Left colon (tissue), 2 donors: ENCODE measurements at places on chromosomes 11 and 22.

DNA sequence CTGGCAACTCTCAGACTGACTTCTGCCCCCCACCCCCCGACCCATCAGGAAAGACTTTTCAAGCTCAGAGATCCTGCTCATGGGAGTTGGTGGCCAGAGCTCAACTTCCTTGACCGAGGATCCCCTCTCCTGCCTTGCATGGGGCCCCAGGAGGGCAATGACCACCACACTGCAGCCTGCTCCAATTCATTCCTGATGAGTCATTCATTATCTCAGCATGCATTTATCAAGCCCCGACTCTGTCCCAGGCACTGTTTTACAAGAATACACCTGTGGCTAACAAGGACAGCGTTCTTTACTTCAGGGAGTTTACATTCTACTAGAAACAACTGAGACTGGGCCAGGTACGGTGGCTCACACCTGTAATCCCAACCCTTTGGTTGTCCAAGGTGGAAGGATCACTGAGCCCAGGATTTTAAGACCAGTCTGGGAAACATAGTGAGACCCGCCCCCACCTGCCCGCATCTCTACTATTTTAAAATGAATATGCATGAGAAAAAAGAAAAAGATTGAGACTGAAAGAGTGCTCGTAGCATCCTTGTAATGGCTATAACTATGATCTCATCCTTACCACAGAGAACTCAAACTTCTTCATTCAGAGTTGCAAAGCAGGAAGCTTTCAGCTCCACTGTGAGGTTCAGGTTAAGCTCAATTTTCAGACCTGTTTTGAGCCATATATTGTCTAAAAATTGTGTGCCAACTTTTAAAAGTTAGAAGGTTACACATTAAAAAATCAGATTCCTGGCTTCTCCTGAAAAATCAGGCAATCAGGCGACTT, 60.4 kb downstream of the FEZ1 start:
- DNase-seq: no peak

- DNase-seq: no peak
Measured at GRCh38 chr22:27224485-27225374, 567.3 kb downstream of the MIAT start.

DNA sequence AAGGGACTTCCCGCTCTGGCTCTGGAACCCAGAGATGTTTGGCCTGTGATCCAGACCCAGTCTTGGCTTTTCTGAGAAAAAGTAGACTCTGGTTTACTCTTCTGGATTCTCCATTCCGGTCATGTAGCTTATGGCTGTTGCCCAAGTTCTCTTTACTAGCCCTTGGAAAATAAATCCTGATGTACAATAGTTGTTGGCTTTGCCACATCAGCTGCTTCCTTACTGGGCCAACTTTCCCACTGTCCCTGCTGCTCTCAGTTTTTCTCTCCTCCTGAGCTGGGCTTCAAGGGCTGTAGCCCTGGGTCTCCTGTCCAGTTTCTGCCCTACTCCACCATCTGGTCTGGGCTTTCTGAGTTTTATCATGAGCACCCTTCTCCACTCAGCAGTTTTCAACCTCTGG, 12.5 kb downstream of the PATZ1 start:
- no peak for DNase-seq

- DNase-seq: no peak
Measured at GRCh38 chr11:69664901-69665300, 10.3 kb downstream of the LTO1 start.

- DNase-seq: no peak
Measured at GRCh38 chr11:33635161-33635560, 65.5 kb downstream of the C11orf91 start.

- no peak for DNase-seq
Measured at GRCh38 chr11:113341388-113342165, 27.2 kb downstream of the TTC12 start.

DNA sequence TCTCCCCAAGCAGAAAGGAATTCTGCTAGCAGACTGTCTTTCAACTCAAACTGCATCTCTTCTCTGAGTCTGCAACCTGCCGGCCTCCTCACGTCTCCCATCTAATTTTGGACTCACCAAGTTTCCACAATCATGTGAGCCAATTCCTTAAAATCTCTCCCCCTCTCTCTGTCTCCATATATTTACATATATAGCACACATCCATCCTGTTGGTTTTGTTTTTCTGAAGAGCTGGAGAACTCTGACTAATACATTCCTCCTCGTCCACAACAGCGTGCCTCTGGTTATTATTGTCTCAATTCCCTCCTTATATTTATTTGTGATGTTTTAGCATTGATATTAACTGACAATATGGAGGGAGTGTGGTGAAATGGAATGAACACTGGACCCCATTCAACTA, 29.6 kb upstream of the FJX1 start:
- no peak for DNase-seq

GRCh38 chr11:65419772-65420481, 2.7 kb upstream of the NEAT1 start:
- DNase-seq: peak; percentile 90

GRCh38 chr11:1232883-1233321, 10.0 kb downstream of the MUC5B start:
- peak; percentile 29 for DNase-seq

GRCh38 chr22:31973739-31974138, 29.4 kb downstream of the YWHAH start:
- DNase-seq: peak; percentile 86

GRCh38 chr11:64814712-64815187, 4.4 kb upstream of the MEN1 start:
- DNase-seq: no peak

- DNase-seq: no peak
Measured at GRCh38 chr11:76768909-76769560, 14.1 kb upstream of the TSKU start.

DNA sequence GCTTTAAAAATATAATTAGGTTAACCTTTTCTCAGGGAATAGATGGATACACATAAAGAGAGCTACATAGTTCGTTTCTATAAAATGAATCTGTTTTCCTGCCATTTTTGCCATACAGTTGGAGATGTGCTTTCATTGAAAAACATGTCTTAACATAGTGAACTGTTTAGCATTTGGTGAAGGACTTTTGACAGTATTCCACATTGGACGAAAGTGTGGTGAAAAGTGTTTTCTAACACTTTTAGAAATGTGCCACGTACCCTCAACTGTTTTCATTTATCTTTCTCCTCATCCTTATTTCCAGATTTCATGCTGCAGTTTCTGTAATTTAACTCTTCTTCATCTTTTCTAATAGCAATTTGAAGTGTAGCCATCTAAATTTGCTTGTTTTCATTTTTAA, 249.1 kb upstream of the MTNR1B start:
- no peak for DNase-seq

DNA sequence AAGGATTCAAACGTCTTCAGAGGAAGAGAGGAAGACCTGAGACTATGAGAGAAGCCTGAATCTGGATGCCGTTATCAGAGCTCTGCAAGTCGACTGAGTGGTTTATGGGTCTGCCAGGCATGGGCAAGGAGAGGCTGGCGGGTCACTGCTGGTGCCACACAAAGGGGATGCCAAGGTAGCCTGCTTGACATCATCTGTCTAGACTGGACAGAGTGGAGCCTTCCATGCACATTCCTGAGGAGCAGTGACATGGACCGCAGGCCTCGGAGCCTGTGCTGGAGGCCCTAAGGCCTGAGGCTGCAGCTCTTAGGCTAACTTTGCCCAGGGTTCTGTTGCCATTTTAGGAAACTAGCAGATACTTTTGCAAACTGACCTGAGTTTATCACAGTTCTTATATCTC, 127.4 kb downstream of the WT1 start:
- no peak for DNase-seq

DNA sequence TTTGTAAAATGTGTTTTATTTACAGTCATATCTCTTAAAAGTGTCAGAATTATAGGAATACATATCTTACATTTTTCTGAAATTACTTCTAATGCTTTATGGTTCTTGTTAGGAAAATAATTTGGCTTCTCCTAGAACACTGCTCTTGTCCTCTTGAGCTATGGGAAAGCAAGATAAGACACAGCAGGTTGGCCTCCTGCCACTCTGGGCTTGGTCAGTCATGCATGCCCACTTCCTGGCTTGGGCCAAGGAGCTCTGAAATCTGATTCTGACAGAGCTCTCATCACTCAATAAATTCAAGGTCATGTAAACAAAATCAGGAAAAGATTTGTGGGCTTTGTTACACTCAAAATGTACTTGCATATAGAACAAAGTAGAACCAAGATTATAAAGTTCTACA, 1036.0 kb downstream of the OPCML start:
- DNase-seq: no peak

DNA sequence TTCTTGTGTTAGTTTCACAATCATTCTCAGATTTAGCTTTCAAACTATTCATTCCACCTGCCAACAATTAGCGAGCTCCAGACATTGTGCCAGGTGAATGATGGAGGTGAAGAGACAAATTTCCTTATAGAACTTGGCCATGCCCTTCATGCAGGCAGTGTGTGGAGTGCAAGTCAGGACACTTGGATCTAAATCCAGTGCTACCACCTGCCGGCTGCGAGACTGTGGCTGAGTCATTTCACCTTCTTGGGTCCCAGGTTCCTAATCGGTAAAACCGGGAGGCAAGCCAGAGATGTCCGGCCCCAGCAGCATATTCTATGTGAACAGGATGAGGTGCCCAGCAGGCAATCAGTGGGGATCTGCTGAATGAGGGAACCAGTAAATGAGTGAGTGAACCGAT, 18.6 kb upstream of the EHF start:
- peak; percentile 55 for DNase-seq

GRCh38 chr11:118886681-118887111, 3.0 kb downstream of the CXCR5 start:
- no peak for DNase-seq

DNA sequence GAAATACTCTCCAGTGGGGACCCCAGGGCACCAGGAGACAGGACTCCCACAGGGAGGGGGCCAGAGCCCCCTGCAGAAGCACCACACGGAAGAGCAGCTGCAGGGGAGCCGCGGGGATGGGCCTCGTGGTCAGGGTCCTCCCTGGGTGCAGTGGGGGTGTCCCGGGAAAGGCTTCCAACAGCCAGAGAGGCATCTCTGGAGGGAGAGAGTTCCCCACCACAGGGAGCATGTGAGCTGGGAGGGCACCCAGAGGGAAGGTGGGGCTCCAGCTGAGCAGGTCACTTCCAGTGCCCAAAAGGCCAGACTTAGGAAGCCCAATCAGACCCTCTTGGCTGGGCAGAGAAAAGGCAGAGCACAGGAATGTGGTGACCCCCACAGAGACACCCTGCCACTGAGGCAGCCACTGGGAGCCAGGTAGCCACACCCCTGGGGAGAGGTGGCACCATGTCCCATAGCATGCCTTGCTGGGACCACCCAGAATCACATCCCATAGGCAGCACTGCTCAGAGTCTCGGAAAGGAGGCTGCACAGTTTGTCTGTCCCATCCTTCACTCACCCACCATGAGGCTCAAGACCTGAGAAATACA, 49.9 kb upstream of the LMO1 start:
- no peak for DNase-seq

DNA sequence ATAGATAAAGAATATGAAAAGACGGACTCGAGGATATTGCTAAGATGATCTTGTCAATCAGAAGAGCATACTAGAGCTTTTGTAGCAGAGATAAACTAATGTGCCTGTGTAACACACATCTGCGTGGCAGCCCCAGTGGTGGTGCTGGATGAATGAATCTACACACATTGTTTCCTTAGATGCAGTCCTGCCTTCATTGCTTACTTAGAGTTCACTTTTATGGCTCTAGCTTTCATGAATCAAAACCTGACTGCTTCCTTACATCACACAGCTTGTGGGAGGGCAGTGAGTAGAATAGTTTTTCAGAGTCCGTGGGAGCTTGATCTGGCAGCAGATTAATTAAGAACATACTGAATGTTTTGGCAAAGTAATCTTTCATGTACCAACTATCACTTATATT, 83.7 kb downstream of the EXT2 start:
- no peak for DNase-seq

DNA sequence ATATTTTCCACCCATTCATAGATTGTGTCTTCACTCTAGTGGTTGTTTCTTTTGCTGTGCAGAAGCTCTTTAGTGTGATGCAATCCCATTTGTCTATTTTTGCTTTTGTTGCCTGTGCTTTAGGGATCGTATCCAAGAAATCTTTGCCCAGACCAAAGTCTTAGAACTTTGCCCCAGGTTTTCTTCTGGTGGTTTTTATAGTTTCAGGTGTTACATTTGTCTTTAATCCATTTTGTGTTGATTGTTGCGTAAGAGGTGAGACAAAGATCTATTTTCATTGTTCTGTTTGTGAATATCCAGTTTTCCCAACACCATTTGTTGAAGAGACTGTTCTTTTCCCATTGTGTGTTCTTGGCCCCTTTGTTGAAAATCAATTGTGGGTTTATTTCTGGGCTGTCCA, 6.4 kb downstream of the IL10RA start:
- no peak for DNase-seq

GRCh38 chr22:26852176-26852575, 194.8 kb downstream of the MIAT start:
- DNase-seq: no peak

- DNase-seq: no peak
Measured at GRCh38 chr11:105155679-105156078, 16.1 kb upstream of the CARD18 start.

DNA sequence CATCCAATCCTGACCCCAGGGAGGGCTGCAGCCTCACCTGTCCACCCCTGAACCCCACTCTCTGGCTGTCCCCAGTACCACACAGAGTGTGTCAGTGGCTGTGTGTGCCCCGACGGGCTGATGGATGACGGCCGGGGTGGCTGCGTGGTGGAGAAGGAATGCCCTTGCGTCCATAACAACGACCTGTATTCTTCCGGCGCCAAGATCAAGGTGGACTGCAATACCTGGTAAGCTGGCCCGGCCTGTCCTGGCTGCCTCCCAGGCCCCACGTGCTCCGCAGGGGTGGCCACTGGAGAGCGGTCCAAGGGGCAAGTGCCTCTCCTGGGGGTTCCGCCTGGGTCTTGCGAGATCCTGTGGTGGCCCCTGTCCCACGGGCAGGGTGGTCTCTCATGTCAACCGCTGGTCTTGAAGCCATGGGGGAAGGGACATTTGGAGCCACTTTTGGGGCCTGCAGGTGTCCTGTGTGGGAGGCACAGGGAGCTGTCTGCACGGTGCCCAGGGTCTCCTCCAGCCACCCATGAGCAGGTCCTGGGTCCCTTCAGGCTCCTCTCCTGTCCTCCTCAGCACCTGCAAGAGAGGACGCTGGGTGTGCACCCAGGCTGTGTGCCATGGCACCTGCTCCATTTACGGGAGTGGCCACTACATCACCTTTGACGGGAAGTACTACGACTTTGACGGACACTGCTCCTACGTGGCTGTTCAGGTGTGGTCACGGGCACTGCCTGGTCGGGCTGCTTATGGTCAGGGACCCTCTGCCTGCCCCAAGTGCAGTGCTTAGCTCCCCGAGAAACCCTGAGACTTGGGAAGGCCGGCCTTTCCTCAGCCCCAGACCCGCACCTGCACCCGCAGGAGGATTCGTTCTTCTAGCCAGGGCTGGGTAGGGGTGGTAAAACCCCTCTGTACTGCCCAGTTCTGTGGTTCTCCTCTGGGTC, 11.8 kb downstream of the MUC2 start:
- DNase-seq: no peak

- DNase-seq: no peak
Measured at GRCh38 chr22:24486501-24486921, 8.6 kb upstream of the UPB1 start.
